Dermis blood vessel endothelial cell (primary cell): ENCODE measurements at places on chromosomes 7 and 10. TPM values are rescaled to one million over a fixed set of nuclear protein-coding genes. Genes with fewer than 3 reads are reported as not detected.
A peak's percentile ranks its signal among the peaks of the same experiment; 100 is the strongest.

FAM180A gene
- total RNA-seq = not detected in 2 replicates

TRIM73 gene
- total RNA-seq = 0.60 and 1.9 TPM in 2 replicates

DNA sequence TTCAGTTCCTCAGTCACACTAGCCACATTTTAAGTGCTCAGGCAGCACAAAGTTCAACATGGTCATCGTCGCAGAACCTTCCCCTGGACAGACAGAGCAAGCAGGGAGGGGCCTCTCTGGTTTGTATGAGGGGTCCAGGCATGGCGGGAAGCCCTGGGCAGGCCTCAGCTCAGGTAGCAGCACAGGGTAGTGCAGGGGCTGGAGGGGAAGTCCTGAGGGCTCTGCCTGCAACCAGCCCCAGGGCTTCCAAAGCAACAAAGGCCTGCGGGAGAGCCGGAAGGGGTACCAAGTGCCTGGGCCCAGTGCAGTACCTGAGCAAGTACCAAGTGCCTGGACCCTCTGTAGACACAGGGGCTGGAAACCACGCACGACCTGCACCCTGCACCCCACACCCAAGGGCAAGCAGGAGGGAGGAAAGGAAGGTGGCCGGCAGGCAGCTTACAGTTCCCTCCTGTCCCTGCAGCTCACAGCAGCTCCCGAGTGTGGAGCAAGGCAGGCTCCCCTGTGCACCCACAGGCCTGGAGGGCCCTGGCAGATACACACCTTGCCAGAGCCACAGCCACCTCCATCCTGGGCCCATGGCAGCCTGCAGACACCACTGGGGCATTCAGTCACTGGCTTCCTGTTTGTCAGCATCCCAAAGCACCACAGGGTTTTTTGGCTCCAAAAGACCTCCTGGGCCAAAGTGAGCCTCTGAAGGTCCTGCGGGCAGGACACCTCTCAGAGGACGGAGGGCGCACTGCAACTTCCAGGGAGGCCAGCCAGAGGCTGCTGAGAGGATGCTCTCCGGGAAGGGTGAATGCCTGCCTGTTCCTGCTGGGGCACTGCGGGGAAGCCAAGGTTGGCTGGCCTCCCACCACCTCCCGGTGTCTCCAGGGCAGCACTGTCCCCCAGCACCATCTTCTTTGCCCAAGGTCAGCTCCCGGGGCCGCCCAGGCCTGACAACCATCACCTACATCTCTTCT, 6.5 kb upstream of the RET start:
- DNase-seq = no peak

- DNase-seq = peak; percentile 75
Observed at GRCh38 chr7:131544449-131545301, 11.8 kb downstream of the PODXL start.

DNA sequence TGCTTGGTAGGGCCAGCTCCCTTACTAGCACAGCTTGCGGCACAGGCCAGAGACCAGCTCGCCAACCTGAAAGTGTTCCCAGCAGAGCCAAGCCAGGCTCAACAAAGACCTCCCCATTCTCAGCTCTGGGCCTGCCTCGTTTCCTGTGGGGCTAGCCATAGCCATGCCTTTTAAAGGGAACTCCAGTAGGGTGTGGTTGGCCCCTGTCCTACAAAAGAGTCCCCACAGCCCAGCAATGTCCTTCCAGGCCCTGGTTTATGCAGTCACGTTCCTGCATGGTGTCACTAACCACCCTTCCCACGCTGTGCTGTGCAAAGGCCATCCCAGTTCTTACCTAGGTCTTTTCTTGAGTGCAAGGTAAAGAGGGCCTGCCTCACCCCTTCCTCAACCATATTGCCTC, 87.8 kb upstream of the LRRC4 start:
- DNase-seq = no peak

GRCh38 chr10:83012866-83013265, 1126.4 kb upstream of the GHITM start:
- DNase-seq = no peak

DNA sequence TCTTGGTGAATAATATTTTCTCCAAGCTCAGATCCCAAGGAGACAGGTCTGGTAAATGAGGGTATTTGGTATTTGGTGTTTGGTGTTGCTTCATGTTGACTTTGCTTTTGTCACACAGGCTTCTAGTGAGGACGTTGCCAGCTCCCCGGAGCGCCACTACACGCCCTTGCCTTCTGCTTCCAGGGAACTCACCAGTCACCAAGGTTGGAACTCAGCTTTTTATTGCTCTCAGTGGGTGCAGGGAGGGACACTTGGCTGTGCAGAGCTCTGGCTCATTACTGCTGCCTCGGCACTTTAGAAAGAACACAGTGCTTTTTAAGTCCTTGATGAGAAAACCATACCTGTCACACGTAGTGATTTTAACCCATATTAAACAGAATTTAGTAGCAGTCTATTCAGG, 892.9 kb downstream of the LRMDA start:
- DNase-seq = no peak

DNA sequence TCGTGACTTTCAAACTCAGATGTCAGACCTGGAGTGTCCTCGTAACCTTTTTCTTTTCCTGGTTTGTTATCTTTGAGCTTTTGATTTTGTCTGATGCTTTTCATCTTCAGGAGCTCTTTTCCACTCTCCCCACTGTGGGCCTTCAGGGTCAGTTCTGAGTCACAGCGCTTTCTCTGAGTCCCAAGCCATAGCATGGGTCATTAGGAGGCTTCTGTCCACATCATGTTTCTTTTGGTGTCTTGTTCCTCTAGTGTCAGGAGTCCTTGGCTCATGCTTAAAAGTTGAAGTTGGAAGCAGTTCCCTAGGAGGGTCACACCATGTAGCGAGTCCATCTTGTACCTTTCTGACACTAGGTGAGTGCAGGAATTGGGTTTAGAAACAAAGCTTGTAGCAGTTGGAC, 40.3 kb downstream of the DAGLB start:
- no peak for DNase-seq

- no peak for DNase-seq
Observed at GRCh38 chr7:105640956-105641810, 59.9 kb upstream of the EFCAB10 start.
